ENCODE measurements at places on chromosomes 7 and 10.

- DNase-seq: no peak
These were observed 502.8 kb downstream of the REEP3 start for GRCh38 chr10:64023926-64024470.

- peak; percentile 27 for DNase-seq
These were observed 137.5 kb downstream of the ZEB1 start for GRCh38 chr10:31456468-31456867.

- DNase-seq: no peak
These were observed 109.5 kb downstream of the DNAJB6 start for GRCh38 chr7:157446322-157446721.

- DNase-seq: no peak
These were observed 625.1 kb upstream of the PCDH15 start for GRCh38 chr10:55426138-55426537.

DNA sequence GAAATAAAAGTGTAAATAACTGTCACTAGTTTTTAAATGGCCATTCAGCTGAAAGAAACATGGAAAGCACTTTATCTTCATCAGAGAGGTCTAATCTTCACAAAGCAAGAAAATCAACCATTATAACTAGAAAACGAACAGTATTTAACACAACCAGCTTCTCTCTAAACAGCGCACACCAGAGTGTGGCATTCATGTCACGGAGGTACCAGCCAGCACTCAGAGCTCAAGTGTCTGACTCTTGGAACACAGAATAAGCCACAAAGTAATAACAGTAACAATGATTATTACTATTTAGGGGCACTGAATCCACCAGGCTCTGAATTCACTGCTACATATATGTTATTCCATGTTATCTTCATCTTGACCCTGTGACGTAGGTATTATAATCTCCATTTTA, 60.1 kb downstream of the IFIT5 start:
- DNase-seq: no peak

DNA sequence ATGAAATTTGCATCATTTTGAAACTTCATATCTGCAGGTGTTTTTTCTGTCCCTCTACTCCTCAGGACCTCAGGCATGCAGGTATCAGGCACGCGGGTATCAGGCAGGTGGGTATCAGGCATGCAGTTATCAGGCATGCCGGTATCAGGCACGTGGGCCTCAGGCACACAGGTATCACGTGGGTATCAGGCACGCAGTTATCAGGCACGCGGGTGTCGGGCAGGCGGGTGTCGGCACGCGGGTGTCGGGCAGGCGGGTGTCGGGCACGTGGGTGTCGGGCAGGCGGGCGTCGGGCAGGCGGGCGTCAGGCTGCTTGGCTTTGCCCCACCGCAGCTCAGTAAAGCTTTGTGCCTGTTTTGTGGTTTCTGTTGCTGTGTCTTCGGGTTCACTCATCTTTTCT, 8.7 kb downstream of the SPRN start:
- DNase-seq: no peak

- no peak for DNase-seq
These were observed 273.1 kb upstream of the PITRM1 start for GRCh38 chr10:3445648-3446047.
